Lower leg skin (tissue), 4 donors: ENCODE measurements at places on chromosomes 4 and X. TPM values are rescaled to one million over a fixed set of nuclear protein-coding genes. Genes with fewer than 3 reads are reported as not detected.

Gene P2RY8
- total RNA-seq = 0.61 TPM

DNA sequence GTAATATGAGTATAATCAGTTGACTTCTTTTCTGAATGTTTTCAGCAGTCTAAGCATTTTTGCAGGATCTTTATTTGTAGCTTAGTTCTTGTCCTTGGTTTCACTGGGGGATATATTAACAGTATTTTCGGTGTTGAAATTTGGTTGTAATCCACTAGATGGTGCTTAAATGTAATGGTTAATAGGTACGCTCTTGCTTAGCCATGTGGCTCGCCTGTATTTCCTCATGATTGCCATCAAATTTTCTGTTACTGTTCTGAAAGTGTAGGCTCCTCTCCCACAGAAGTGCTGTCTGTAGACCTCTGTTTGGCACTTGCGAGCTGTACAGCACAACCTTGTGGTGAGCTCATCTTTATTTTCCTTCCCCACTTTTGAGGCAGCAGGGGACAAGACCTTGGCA lies 3.9 kb upstream of the FAAH2 start:
- no peak for DNase-seq

- DNase-seq = no peak
Measured at GRCh38 chrX:115913575-115913974, 257.0 kb upstream of the AGTR2 start.

Gene NALF2
- not detected for total RNA-seq

- DNase-seq = no peak
Measured at GRCh38 chr4:25013756-25014661, 16.7 kb downstream of the LGI2 start.

DNA sequence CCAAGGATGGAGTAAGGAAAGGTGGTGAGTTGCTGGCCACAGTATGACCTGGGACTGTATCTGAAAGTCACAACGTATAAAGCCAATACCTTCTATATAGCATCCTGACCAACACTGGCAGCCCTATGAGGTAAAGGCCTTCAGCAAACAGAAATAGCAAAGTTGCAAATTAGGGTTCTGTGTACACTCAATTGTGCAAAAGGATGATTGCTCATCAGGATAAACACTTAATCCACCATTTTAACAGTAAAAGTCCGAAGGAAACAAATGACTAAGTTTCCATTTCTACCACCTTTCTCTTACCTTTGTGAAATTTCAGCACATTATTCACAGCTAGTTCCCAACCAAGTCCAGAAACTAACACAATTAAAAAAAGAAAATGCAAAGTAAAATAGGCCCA lies 1.4 kb upstream of the FNIP2 start:
- DNase-seq = no peak

Gene SPOCK3
- not detected for total RNA-seq

GRCh38 chr4:100314057-100314456 lies 123.8 kb upstream of the DDIT4L start:
- no peak for DNase-seq

DNA sequence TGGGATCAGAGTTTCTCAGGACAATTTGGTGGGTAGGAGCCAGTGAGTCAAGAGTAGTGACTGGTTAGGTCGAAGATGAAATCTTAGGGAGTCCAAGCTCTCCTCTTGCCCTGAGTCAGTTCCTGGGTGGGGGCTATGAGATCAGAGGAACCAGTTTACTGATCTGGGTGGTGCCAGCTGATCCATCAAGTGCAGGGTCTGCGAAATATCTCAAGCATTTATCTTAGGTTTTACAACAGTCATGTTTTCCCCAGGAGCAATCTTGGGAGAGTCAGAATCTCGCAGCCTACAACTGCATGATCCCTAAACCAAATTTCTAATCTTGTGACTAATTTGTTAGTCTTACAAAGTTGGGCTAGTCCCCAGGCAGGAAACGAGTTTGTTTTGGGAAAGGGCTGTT lies 1833.2 kb upstream of the PCDH7 start:
- DNase-seq = no peak

DNA sequence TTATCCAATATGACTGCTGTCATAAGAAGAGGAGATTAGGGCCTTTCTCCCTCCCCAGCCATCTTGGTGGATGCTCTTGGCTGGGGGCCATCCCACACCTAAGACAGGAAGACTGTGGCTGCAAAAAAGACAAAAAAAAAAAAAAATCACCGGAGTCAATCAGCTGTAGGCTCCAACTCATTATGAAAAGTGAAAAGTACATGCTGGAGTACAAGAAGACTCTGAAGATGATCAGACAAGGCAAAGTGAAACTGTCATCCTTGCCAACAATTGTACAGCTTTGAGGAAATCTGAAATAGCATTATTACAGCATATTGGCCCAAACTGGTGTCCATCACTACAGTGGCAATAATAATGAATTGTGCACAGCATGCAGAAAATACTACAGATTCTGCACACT lies 5.2 kb downstream of the EGFL6 start:
- DNase-seq = no peak

DNA sequence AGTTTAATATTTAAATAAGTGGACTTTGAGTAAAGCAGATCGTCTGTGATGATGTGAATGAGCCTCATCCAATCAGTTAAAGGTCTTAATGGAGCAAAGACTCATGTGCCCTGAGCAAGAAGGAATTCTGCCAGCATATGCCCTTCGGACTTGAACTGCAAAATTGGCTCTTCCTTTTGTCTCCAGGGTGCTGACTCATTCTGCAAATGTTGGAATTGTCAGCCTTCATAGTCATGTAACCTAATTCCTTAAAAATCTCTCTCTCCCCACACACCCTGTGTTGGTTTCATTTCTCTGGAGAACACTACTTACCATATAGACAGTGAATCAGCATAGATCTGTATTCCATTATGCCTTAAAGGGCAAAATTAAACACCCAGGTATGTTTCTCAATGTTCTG lies 609.8 kb upstream of the GALNTL6 start:
- DNase-seq = no peak

- no peak for DNase-seq
Measured at GRCh38 chr4:165016971-165017370, 14.8 kb upstream of the TRIM60 start.

GRCh38 chr4:156654410-156654809 lies 317.2 kb downstream of the PDGFC start:
- DNase-seq = no peak

DNA sequence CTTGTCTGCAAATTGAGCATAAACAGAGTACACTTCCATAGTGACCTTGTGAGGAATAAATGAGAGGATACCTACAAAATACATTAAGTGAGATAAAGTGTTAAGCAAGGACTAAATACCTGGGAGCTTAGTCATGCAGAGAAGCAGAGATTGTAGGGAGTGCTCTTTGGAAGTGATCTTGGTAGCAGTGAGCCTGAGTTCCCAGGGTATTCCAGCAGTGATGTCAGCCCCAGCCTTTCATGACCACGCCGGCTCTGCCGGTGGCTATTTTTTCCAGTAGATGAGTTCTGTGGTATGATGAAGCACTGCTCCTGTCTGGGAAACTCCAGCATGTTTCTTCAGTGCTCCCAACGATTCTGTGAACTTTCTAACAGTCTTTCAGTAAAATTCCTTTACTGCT lies 391.5 kb upstream of the IGFBP7 start:
- DNase-seq = no peak

DNA sequence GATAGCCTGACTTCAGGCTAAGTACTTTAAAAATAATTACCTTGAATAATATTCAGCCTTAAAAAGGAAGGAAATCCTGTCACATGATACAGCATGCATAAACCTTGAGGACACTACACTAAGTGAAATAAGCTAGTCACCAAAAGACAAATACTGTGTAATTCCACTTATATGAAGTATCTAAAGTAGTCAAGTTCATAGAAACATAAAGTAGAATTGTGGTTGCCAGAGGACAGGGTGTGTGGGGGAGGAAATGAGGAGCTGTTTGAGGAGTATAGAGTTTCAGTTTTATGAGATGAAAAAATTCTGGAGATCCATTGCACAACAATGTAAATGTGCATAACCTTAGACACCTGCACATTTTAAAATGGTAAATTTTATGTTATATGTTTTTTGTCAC lies 5.6 kb upstream of the STPG2 start:
- DNase-seq = no peak

Gene GSTCD
- 14.8 TPM for total RNA-seq

DNA sequence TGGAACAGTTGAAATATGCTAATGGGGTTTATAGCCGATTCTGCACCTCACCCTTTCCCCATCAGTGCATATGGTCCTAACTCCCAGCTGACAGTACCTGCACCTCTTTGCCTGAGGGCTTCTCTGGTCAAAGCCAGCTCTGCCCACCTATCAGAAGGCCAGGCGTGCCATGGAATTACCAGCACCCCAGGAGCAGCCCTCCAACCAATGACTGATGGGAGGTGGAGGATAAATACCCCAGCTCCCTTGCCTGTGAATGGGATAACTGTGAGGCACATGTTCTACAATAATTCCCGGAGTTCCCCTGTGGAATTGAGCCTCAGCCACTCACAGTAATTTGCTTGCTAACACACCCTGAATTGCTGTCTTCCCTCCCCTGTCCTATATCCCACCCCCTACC lies 572.0 kb downstream of the BCOR start:
- DNase-seq = no peak

GRCh38 chr4:83438719-83439118 lies 16.9 kb downstream of the HELQ start:
- no peak for DNase-seq

- no peak for DNase-seq
Measured at GRCh38 chr4:24511371-24512063, 72.8 kb downstream of the DHX15 start.

DNA sequence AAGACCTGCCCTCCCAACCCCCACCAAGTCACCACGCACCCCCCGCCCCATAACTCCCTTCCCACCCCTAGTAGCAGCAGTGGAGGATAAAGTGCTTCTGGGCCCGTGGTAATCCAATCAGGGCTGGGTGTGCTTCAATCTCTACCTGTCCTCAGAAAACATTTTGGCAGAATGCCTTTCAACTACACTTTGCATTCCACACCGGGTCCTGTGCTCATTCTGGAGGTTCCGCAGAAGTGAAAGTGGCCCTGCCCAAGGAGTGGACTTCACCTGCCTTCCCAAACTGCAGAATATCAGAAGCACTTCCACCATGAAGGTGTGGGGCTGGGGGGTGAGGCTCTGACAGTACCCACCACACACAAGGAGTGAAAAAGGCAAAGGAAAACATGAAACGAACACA lies 322.3 kb downstream of the DHX15 start:
- no peak for DNase-seq

GRCh38 chr4:637536-638280 lies 12.3 kb downstream of the PDE6B start:
- DNase-seq = no peak

Gene EGF
- total RNA-seq = 3.9 TPM

DNA sequence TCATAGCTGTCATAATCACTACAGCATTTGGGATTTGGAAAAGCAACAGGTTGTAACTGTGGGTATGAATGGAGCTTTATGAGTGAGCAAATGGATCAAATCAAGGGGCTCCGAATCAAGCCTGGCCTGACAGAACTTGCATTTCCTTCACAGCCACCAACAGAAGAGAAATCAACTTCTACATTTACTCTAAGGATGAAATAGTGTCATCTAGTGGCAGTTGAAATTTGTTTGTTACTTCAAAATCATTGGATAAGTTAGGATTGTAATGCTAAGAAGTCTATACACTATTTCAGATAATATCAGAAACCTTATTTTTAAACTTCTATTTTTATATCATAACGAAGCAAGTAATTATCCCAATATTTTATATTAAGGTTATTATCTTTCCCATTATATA lies 10.7 kb upstream of the WDR17 start:
- DNase-seq = no peak

- no peak for DNase-seq
Measured at GRCh38 chrX:129614481-129615255, 40.1 kb downstream of the APLN start.

- DNase-seq = no peak
Measured at GRCh38 chrX:8861908-8862307, 60.7 kb upstream of the FAM9A start.

DNA sequence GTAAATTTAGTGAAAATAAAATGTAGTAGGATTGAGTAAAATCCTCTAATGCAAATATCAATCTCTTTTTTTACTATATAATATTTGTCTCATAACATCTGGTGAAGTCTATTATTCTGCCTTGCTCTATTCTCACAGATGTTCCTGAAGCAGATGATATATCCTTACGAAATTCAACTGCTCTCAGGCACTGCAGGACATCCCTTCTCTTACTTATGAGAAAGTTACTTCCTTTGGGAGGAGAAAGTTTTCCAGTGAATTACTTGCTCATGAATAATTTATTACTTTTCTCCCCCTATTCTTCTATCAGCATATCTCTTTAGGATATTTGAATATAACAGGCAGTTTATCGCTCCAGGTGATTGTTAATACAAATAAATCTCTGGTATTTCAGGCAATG lies 75.6 kb upstream of the AGA start:
- DNase-seq = no peak

Gene ANK2
- total RNA-seq = 28.8 TPM

Gene CCDC120
- 36.6 TPM for total RNA-seq

GRCh38 chr4:155607481-155607880 lies 59.2 kb upstream of the GUCY1A1 start:
- no peak for DNase-seq

GRCh38 chr4:8861576-8862295 lies 9.9 kb downstream of the HMX1 start:
- no peak for DNase-seq

DNA sequence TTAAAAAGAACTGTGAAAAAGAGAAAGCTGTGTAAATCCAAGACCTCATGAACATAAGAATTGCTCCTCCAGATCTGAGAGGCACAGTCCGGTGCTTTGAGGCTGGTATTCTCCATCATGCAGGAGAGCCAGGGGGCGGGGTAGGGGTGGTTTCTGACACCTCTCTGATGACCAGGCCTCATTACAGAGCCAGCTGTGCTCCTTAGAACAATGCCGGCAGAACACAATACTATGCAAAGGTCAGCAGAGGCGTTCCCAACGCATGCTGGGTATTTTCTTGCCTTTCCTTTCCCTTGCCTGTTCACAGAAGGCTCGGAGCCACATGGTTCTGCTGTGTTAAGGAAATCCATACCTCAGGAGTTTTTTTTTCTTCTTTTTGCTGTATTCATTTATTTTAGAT lies 91.2 kb upstream of the SOD3 start:
- no peak for DNase-seq

Gene WAS
- total RNA-seq = 4.1 TPM

DNA sequence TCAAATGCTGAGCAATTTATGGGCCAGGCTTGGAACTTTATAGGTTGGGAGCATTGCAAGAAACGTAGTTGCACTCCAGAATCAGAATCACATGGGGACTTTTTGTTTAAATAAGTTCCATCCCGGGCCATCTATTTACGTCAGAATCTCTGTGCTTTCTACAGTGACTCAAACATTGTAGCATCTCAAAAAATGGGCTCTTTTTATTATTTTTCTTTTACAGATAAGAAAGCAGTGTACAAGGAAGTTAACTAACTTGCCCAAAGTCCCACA lies 10.2 kb downstream of the CC2D2A start:
- DNase-seq = no peak

Gene GYPA
- not detected for total RNA-seq

GRCh38 chr4:181688432-181688831 lies 554.8 kb upstream of the TENM3 start:
- DNase-seq = no peak

- no peak for DNase-seq
Measured at GRCh38 chrX:44937606-44938005, 64.6 kb downstream of the KDM6A start.

- peak; percentile 28 for DNase-seq
Measured at GRCh38 chr4:81913427-81913879, 441.7 kb upstream of the RASGEF1B start.

Gene COL25A1
- 2.1 TPM for total RNA-seq

GRCh38 chrX:123193101-123193500 lies 9.0 kb downstream of the GRIA3 start:
- DNase-seq = no peak

- no peak for DNase-seq
Measured at GRCh38 chr4:85617202-85617601, 142.3 kb downstream of the ARHGAP24 start.

Gene PPEF2
- not detected for total RNA-seq
